ENCODE measurements at places on chromosomes 13 and 19. TPM values are rescaled to one million over a fixed set of nuclear protein-coding genes. Genes with fewer than 3 reads are reported as not detected.
A peak's percentile ranks its signal among the peaks of the same experiment; 100 is the strongest.

DNA sequence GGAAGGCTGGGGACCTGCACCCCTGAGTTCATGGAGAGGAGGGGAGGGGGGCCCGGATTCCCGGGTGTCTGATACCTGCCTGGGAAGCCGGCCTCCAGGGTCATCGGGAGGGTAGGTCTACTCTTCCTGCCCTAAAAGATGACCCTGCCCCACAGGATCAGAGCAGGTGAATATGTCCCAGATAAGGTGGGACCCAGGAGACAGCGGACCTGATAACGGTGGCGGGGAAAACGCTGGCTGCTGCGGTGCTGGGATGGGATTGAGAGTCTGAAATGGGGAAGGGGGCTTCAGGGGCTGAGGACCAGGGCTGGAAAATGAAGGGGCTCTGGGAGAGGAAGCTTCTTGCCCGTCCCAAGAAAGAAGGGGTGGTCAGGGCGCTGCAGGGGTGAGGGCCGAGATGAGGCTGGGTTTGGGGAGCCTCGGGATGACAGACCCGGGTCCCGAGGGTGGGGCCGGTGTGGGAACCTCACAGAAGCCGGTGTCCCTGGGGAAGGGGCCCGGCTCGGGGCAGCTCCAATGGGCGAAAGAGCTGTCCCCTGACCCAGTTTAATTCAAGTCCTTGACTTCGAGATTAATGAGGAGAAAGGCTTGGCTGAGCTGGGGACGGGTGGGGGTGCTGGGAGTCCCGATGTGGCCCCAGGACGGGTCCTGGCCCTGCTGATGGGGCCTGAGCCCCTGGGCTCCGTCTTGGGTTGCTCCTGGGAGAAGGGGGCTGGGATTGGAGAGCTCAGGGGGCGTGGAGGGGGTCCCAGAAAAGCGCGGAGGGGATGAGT is 823 bp downstream of the TTYH1 start:
- ATAC-seq: no peak

GRCh38 chr13:41812851-41813250 is 148.1 kb downstream of the VWA8 start:
- no peak for ATAC-seq

GRCh38 chr19:2048959-2049740 is 1.9 kb downstream of the MKNK2 start:
- no peak for ATAC-seq

- peak; percentile 62 for ATAC-seq
Measured at GRCh38 chr19:2636897-2637683, 65.4 kb downstream of the GNG7 start.

GRCh38 chr19:45632468-45633196 is 6.6 kb downstream of the EML2 start:
- ATAC-seq: peak; percentile 95

GRCh38 chr13:53501387-53501786 is 472.8 kb downstream of the OLFM4 start:
- no peak for ATAC-seq

DNA sequence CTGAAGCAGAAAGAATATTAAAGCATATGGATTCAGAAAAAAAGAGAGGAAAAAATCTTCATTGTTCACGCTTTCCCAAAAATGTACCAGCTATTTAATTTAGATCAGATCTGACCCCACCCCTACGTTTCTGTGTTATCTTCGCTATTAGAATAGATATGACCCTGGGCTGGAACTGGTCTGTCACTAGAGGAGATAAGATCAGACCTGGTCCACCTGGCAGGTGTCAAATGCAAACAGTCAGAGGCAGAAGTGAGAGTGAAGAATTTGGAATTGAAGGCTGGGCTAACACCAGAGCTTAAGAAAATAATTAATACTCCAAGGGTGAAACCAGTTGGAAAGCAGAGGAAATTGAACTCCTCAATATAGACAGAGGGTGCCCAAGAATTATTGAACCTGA is 30.0 kb upstream of the MBNL2 start:
- ATAC-seq: no peak

- peak; percentile 81 for ATAC-seq
Measured at GRCh38 chr19:36101550-36102327, 9.2 kb upstream of the OVOL3 start.

DNA sequence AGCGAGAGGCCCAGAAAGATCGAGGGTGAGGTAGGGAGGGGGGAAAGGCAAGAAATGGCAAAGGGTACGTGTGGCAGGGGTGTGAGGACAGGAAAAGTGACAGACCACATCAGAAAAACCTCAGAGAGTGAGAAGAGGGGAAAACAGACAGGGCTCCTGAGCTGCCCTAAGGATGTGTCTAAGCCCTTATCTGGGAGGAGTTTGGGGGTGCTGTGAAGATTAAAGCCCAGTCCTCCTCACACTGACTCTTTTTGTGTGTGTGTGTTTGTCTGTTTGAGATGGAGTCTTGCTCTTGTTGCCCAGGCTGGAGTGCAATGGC is 703 bp upstream of the PTH2 start:
- ATAC-seq: no peak

- no peak for ATAC-seq
Measured at GRCh38 chr13:79361299-79361698, 44.8 kb downstream of the RBM26 start.

DNA sequence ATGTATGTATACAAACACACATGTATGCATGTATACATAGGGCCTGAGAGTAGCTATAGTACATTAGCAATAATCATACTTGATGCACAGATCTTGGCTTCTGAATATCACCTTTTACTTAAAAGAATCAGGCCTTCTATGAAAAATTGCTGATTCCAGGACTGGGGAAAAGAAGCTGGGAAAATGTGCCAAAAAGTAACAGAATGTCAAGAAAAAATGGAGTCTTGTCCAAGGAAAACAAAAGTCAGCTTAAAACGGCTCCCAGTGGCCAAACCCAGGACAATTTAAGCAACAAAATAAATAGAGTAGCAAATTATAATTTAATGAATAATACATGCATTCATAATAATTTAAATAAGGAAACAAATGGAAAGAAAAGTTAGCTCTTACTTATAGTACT is 2104.9 kb downstream of the PCDH9 start:
- no peak for ATAC-seq

DNA sequence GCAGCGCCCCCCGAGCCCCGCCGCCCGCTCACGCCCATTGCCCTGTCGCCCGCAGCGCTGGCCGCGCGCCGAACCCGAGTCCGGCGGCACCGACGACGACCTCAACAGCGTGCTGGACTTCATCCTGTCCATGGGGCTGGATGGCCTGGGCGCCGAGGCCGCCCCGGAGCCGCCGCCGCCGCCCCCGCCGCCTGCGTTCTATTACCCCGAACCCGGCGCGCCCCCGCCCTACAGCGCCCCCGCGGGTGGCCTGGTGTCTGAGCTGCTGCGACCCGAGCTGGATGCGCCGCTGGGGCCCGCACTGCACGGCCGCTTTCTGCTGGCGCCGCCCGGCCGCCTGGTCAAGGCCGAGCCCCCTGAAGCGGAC is 518 bp downstream of the KLF2 start:
- ATAC-seq: peak; percentile 5

DNA sequence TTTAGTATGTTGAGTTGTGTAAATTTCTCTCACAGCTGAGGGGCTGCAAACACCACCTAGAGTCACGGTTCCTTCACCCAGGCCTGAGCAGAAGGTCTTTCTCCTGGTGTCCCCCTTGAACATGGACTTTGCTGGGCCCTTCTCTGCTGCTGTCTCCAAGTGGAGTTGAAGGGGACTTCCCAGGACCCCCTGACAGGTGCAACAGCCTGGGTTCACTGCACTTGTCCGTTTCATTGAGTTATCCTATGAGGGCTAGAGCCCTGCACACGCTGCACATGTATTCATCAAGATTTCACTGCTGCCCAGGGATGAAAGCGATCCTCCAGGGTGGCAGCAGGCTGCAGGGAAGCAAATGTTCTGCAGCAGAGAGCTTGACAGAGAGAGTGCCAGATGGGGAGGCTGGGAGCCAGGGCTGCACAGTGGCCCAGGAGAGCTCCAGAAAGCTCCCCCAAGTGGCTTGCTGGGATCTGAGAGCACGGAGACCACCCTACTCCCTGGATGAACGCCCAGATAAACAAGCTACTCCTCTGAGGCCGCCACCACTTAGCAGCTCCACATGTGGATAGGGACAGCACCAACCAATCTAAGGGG is 10.3 kb downstream of the TMEM272 start:
- no peak for ATAC-seq

- ATAC-seq: no peak
Measured at GRCh38 chr13:42151781-42152180, 103.3 kb downstream of the DGKH start.

DNA sequence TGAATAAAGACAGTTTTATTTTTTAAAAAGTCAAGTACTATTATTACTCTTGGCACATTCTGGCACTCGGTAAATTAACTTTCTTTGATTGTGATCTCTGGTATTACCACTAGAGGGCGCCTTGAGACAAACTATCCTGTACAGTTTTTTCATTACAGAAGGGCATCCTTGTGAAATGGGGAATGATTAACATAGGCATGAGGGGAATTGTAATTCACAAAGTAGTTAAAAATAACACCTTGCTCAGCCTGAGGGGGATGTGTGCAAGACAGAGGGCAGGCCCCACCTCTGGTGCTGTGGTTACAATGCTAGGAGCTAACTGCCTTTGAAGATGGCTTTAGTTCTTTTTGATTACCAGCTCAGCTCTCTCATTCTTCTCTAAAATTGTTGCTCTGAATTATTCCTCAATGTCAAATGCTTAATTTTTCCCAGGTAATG is 24.2 kb upstream of the C1QTNF9B start:
- peak; percentile 60 for ATAC-seq

- no peak for ATAC-seq
Measured at GRCh38 chr13:50393628-50394027, 378.4 kb downstream of the KCNRG start.

DNA sequence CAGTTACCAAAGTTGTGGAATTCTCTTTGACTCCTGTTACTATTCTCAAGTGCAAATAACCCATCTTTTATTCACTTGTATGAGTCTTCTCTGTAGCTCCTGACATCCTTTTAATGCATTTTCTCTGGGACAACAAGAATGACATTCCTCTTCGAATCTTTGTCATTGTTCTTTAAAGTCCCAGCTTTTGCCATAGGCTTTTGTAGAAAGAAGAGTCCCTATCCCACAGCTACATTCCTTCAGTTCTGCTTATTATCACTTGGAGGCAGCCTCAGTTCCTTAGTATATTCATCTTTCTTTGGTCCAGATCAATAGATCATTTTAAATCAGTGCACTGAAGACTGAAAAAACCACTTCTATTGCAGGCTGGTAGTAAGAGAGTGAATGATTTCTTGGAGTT is 560.2 kb downstream of the DACH1 start:
- ATAC-seq: no peak

DNA sequence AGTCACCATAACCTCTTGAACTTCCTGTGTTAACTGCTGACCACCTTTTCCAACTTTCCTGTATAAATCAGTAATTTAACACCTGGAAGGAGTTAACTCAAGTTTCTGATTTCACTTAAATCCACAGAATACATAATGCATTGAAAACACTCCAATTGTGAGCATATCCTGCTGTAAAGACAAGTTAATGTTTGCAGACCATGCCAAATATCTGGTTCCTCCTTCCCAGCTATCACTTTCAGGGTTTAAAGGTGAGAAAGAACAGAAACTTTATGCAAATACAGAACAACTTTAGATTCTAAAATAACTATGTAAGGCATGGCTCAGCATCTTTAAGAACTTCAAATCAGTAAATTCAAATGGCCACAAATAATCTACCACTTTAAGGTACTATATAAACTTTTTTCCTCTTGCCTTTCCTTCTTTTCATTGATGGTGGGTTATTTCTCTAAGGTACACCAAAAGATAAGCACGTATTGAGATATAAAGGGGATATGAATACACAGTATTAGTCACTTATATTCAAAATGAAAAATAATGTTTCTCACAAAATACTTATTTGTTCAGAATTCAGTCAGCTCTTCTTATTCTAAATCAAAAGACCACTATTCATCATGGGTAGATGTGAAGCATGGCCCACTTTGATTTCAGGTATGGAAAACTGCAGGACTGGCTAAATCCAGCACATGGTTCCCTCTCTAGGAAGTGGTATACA is 6.6 kb upstream of the TPTE2 start:
- ATAC-seq: no peak

- no peak for ATAC-seq
Measured at GRCh38 chr19:39795001-39795400, 16.3 kb downstream of the LEUTX start.

DNA sequence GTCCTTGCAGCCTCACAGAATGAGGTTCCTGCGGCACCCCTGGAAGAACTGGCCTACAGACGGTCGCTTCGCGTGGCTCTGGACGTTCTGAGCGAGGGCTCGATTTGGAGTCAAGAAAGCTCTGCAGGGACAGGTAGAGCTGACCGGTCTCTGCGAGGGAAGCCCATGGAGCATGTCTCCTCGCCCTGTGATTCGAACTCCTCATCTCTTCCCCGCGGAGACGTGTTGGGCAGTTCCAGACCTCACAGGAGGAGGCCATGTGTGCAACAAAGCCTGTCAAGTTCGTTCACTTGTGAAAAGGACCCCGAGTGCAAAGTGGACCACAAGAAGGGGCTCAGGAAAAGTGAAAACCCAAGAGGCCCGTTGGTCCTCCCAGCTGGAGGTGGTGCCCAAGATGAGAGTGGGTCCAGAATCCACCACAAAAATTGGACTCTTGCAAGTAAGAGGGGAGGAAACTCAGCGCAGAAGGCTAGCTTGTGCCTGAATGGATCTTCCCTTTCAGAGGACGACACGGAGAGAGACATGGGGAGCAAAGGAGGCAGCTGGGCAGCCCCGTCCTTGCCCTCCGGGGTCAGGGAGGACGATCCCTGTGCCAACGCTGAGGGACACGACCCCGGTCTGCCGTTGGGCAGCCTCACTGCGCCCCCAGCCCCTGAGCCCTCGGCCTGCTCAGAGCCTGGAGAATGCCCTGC is 23.4 kb upstream of the NDUFS7 start:
- ATAC-seq: no peak

DNA sequence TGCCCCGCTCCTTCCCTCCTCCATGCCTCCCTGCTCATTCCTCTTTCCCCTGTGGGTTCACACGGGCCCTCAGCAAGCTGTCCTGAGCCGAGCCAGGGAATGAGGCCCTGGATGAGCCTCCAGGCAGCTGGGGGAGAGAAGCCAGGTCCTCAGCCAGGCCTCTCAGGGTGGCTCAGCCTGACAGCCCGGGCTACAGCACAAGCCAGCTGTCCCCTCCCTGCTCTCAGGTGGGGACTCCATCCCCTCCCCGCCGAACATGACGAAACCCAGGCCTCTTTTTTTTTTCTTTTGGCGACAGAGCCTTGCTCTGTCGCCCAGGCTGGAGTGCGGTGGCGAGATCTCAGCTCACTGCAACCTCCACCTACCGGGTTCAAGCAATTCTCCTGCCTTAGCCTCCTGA is 40.0 kb upstream of the MATK start:
- no peak for ATAC-seq

HCST gene
- total RNA-seq: 0.96 TPM

PCDH20 gene
- 0.16 TPM for total RNA-seq

TPTE2 gene
- not detected for total RNA-seq

YJEFN3 gene
- total RNA-seq: 1.00 TPM

KISS1R gene
- total RNA-seq: not detected

CD79A gene
- 2.6 TPM for total RNA-seq

GSX1 gene
- total RNA-seq: not detected

TNNT1 gene
- 9.4 TPM for total RNA-seq

LPAR6 gene
- 71.7 TPM for total RNA-seq

MEIS3 gene
- 0.64 TPM for total RNA-seq

ZNF98 gene
- total RNA-seq: not detected

PINLYP gene
- 9.1 TPM for total RNA-seq

MUC16 gene
- total RNA-seq: 0.56 TPM

SERTM1 gene
- not detected for total RNA-seq

Data from esophagus mucosa (tissue), 1 donor.